Naive thymus-derived CD8-positive, alpha-beta T cell (primary cell): ENCODE measurements at places on chromosomes 11 and 22. TPM values are rescaled to one million over a fixed set of nuclear protein-coding genes. Genes with fewer than 3 reads are reported as not detected.

Gene TSGA10IP
- not detected for polyA plus RNA-seq

Gene OR5B21
- polyA plus RNA-seq: not detected

Gene RAG2
- polyA plus RNA-seq: not detected

Gene ZNF280B
- polyA plus RNA-seq: 2.1 TPM

Gene TRMT2A
- 32.5 TPM for polyA plus RNA-seq

Gene TBRG1
- 37.7 TPM for polyA plus RNA-seq

Gene DDTL
- polyA plus RNA-seq: 1.3 TPM

Gene FXYD2
- 16.9 TPM for polyA plus RNA-seq

Gene RPUSD4
- polyA plus RNA-seq: 21.7 TPM

Gene OR52I1
- not detected for polyA plus RNA-seq

Gene TMEM135
- polyA plus RNA-seq: 5.4 TPM

Gene MMP8
- not detected for polyA plus RNA-seq

Gene ALX4
- not detected for polyA plus RNA-seq

Gene ACAT1
- 29.7 TPM for polyA plus RNA-seq

Gene APOA5
- not detected for polyA plus RNA-seq

Gene RASSF7
- 24.2 TPM for polyA plus RNA-seq

Gene PLAAT5
- 0.36 TPM for polyA plus RNA-seq

Gene ENTHD1
- 0.20 TPM for polyA plus RNA-seq

Gene TMPRSS13
- polyA plus RNA-seq: 1.0 TPM

Gene AQP11
- polyA plus RNA-seq: 1.4 TPM

Gene KDELR3
- not detected for polyA plus RNA-seq

Gene GRIK4
- not detected for polyA plus RNA-seq

Gene ANO5
- 0.02 TPM for polyA plus RNA-seq

Gene TALDO1
- 173 TPM for polyA plus RNA-seq

Gene TNKS1BP1
- polyA plus RNA-seq: 2.5 TPM

Gene KRTAP5-10
- not detected for polyA plus RNA-seq

Gene SREBF2
- 21.9 TPM for polyA plus RNA-seq

Gene LDHAL6A
- polyA plus RNA-seq: 0.09 TPM

Gene GGTLC2
- not detected for polyA plus RNA-seq

Gene OR8G1
- polyA plus RNA-seq: not detected

Gene TTC36
- polyA plus RNA-seq: 0.19 TPM

Gene NXPE4
- not detected for polyA plus RNA-seq

Gene SAA2
- polyA plus RNA-seq: not detected

Gene CECR2
- polyA plus RNA-seq: not detected

Gene BIRC3
- 16.7 TPM for polyA plus RNA-seq

Gene IL17REL
- polyA plus RNA-seq: not detected

Gene SIPA1
- polyA plus RNA-seq: 118 TPM

Gene CSNK2A3
- polyA plus RNA-seq: 1.4 TPM

Gene TEX12
- not detected for polyA plus RNA-seq

Gene SCUBE1
- polyA plus RNA-seq: not detected

Gene LIF
- polyA plus RNA-seq: not detected

Gene FJX1
- polyA plus RNA-seq: 0.15 TPM

Gene TUBA8
- 0.80 TPM for polyA plus RNA-seq

Gene ANO3
- not detected for polyA plus RNA-seq

Gene OR2AG2
- not detected for polyA plus RNA-seq

Gene JAM3
- polyA plus RNA-seq: 4.8 TPM

Gene CD6
- polyA plus RNA-seq: 199 TPM

Gene ISX
- polyA plus RNA-seq: not detected

Gene TEAD1
- polyA plus RNA-seq: not detected

Gene MFNG
- 329 TPM for polyA plus RNA-seq

Gene INPP5J
- polyA plus RNA-seq: not detected

Gene SCUBE2
- not detected for polyA plus RNA-seq

Gene HTR3B
- polyA plus RNA-seq: not detected

Gene GAL3ST3
- not detected for polyA plus RNA-seq
